ENCODE measurements at places on chromosomes 3 and 15.

DNA sequence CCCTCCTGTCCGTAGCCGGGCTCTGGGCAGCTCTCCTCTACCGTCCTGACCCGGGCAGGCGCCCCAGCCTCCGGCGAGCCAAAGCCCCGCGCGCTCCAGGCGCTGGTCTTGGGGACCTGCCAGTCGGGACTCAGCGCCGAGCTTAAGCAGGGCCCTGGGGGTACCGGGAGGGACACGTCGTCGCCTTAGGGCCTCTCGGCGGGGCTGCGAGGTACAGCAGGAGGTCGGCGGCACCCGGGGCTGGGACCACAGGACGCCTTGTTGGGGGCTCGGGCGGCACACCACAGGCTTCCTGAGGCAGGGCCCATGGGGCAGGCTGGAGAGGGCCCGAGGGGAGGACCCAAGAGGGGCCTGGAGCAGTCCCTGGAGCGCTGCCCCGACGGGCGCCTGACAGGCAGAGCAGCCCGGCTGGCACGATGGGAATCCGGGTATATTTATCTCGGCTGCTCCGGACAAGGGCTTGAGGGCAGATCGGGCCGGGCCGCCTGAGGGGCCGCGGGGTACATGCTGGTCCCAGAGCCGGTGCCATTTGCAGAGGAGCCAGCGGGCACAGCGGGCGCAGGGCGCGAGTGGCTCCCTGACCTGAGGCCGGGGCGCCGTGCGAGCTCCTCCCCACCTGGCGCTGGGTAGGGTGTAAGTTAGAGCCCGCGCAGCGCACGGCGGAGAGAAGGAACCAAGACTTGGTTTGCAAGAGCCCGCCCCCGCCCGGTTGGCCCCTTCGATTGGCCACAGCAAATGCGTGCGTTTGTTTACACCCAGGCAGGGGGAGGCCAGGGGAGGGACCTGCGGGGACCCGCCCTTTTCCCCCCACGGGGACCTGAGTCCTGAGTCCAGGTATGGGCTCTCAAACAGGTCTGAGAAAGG lies 574 bp downstream of the SLC38A3 start:
- no peak for DNase-seq

- DNase-seq, result no peak
Observed at GRCh38 chr3:10361375-10361774, 40.5 kb upstream of the SEC13 start.

DNA sequence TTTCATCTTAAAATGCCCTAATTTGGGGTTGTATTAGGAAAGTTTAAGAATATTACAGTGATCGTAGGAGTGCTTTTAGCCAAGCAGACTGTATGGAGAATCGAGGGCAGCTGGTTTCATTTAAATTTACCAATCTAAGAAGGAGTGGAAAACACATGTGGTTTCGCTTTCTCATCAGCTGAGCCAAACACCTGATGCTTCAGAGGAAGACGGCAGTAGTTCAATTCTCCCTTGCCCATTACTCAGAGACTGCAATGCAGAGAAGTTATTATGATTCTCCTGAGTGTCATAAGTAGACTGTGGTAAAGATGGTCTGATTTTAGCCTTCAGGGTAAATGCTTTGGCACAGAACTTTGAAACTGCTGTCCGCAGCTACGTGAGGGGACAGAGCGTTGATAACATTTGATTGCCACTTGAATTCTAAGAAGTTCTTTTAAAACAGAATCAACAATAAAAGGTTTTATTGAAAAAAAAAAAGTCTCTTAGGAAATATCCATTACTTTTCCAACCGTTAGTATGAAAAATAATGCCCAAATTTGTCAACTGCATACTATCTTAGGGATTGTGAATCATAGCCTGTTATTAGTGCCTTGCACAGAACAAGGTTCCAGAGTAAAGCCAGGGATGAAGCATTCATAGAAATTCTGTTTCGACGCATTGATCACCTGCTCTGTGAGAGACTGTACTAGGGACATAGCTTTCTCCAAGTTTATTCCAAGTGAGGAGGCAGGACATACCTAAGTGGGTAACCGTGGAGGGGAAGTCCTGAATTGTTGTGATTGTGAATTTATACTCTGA lies 25.6 kb downstream of the LYSMD4 start:
- peak; percentile 29 for DNase-seq

DNA sequence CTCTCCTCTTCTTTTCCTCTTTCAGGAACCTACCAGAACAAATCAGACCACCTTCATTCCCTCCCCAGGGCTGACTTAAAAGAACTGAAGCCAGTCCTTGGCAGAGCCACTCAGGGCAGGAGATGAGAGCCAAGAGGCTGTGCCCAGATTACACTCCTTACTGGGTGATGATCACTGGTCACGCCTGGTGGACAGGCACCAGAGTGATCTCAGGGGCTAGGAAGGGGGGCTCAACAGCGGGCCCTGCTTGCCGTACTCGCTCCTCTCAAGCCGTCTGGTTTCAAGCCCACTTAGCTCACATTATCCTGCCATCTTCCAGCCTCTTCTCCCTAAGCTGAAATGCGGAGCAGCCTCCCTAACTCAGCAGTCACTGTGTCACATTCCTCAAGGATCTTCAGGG lies 1.7 kb upstream of the FAH start:
- no peak for DNase-seq

DNA sequence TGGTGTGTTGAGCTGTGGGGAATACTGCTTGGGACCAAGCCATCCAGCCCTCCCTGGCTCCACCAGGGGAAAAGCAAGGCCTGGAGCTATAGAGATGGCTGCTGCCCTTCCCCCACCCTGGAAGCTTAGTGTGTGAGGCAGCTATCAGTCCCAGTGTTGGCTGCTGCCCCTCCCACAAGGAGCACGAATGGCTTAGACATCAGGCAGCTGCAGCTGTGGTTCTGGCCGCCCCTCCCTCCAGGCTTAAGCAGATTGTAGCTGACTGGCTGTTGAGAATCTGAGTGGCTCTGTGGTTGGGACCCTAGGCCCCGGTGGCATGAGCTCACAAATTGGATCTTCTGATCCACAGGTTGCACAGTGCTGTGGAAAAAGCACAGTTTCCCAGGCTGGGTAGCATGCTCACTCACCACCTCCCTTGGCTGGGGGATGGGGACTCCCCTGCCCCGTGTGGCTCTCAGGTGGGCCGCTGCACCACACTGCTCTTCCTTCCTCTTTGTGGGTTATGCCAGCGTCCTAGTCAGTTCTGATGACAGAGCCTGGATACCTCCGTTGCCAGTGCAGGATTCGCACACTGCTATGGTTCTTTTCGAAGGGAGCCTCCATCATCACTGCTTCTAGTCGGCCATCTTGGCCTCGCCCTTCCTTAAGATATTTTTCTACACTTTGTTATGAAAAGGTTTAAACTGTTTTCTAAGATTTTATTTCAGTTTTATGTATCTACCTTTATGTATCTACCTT lies 21.2 kb upstream of the SUCNR1 start:
- no peak for DNase-seq

- peak; percentile 17 for DNase-seq
Observed at GRCh38 chr3:134236505-134237170, 14.0 kb downstream of the RYK start.

- DNase-seq, result no peak
Observed at GRCh38 chr3:10390641-10391373, 69.9 kb upstream of the SEC13 start.

GRCh38 chr3:169250000-169250399 lies 413.5 kb downstream of the MECOM start:
- no peak for DNase-seq

DNA sequence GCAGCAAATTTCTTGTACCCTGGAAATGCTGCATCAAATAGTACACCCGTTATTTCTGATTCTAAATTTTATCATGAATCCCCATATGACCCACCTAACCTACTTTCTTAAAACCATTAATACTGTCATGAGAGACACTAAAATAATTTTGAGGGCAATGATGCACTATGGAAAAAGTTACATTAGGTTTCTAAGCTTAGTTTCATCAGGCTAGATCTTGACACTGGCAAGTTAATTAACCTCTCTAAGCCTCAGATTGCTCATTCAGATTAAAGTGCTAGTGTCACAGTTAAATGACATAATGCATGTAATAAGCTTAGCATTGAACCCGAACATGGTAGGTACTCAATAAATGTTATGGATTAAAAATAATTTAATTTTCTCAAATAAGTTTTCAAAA lies 8.2 kb downstream of the GOLIM4 start:
- DNase-seq, result no peak

DNA sequence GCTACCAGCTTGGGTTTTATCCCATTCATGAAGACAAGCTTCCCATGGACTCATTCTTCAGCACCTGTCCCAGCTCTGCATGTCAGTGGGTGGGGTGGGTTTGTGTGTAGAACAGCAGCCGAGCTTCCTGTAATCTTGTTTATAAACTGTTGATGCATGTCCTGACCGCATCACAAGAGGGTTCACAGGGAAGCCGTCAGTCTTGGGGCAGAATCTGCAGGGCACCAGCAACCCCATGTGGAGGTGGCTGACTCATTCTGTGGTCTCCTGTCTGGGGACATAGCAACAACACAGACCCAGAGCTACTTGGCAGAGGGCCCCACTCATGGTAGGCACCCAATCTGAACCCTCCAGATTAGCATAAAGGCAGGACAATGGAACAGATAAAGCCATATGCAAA lies 35.6 kb downstream of the DAPK2 start:
- peak; percentile 74 for DNase-seq

DNA sequence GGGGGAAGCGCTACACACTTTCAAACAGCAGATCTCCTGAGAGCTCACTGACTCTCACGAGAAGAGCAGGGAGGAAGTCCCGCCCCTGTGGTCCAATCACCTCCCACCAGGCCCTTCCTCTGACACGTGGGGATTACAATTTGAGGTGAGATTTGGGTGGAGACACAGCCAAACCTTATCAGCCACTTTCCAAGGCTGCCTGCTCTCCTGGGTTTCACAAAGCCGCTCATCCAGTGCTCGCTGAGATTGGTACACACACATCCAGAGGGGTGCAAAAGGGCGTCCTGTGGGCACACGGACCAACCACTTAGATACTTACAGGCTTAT lies 23.1 kb downstream of the XXYLT1 start:
- no peak for DNase-seq

DNA sequence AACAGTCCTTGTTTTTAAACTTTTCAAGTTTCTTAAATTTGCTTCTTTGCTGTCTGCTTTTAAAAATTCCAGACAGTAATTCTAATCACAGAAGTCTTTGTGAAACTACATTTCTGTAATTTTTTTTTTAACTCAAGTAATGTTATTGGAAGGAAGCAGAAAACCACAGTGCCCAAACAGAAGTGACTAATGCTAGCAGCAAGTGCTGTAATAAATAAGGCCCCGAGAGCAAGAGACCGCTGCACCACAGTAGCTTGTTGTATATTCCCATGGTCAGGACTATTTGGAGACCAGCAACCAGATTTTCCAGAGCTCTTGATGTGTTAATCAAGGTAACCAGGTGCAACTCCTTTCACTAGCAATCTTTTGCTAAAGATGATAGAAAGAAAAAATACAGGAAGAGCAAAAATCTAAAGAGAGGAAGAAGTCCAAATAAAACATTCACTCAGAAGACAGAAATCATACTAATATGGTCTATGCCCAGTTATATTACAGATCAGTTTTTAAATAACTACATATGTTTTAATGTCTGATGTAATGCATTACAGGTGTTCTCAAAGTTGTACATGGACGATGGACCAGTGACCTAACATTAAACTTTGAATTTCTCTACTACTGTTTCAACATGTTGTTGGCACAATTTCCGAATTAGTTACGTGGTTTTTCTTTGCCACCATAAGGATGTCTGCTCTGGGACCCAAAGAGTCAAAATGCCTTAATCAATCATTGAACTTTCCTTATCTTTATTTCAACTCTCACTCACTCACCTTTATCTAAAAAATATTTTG lies 36.4 kb downstream of the WWTR1 start:
- peak; percentile 93 for DNase-seq

GRCh38 chr15:38660738-38661137 lies 96.1 kb upstream of the RASGRP1 start:
- no peak for DNase-seq

GRCh38 chr3:73453666-73454065 lies 171.1 kb downstream of the PDZRN3 start:
- peak; percentile 24 for DNase-seq

GRCh38 chr3:150421799-150422548 lies 13.9 kb downstream of the TSC22D2 start:
- DNase-seq, result no peak

GRCh38 chr3:72888546-72889309 lies 882 bp downstream of the GXYLT2 start:
- DNase-seq, result no peak

GRCh38 chr15:42858999-42859789 lies 61.4 kb downstream of the TTBK2 start:
- DNase-seq, result no peak

DNA sequence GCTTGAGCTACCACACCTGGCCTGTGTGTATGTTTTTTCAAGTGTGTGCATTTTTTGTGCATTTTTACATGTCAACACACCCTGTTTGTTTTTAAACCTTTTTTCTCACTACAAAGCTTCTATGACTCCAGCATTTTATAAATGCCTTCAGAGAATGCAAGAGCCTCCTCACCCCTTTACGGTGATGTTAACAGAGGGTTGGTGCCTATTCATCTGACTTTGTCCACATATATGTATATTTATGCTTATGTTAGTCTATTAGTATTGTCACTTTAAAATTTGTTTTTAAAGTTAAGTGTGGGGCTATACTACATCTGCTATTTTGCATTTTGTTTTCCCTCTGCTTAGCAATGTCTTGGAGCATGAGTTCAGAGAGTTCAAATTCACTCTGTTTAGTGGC lies 45.8 kb downstream of the EEFSEC start:
- no peak for DNase-seq

DNA sequence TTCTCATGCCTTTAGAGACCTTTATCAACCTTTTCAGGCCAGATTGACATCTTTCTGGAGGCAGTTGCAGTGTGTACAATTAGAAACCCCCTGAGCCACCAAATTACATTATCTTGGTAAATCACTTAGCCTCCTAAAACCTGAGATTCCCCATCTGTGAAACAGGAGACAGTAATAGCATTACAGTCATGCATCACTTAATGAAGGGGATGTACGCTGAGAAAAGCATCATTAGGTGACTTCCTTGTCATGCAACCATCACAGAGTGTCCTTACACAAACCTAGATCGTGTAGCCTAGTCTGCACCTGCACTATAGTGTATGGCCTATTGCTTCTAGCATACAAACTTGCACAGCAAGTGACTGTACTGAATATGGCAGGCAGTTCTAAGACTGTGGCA lies 400.8 kb upstream of the CNTN3 start:
- DNase-seq, result no peak

Measured in dermis microvascular lymphatic vessel endothelial cell (primary cell).